ENCODE measurements at places on chromosomes 5 and 9.

- H3K27ac ChIP-seq: no peak overlapping the region
- no peak for DNase-seq
- no peaks in the 10 kb centered on the region for H3K4me1 ChIP-seq
- H3K36me3 ChIP-seq: no peaks in the 10 kb centered on the region
- no peak overlapping the region for H3K4me3 ChIP-seq
Measured at GRCh38 chr9:14133394-14133793, 180.5 kb downstream of the NFIB start.

GRCh38 chr5:3694819-3695218 is 99.2 kb downstream of the IRX1 start:
- H3K4me3 ChIP-seq: no peak overlapping the region
- H3K4me1 ChIP-seq: no peaks in the 10 kb centered on the region
- DNase-seq: no peak
- no peak overlapping the region for H3K27ac ChIP-seq

GRCh38 chr5:32258424-32258823 is 54.3 kb downstream of the MTMR12 start:
- H3K4me3 ChIP-seq: no peak overlapping the region
- H3K27me3 ChIP-seq: no peaks in the 10 kb centered on the region
- H3K36me3 ChIP-seq: peaks cover 42% of the 10 kb centered on the region
- H3K27ac ChIP-seq: no peak overlapping the region
- H3K4me1 ChIP-seq: peaks cover 16% of the 10 kb centered on the region

DNA sequence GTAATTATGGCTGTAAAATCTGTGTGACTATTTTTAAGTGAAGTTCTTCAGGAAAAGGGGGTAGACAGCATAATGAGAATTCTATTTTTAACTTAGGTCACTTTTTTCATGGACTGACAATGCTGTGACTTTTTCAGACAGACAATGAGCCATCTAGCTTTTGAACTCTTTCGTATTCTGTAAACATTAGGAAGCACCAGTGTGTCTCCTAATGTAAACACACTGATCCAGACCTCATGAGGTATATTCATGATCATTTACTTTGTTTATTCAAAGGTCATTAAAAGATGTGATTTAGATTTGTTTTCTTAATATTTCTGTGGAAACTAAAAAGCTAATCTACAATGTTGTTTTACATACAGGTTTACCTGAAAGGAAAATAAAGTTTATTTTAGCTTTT is 352.6 kb downstream of the ADGRV1 start:
- H3K27ac ChIP-seq: no peak overlapping the region
- H3K36me3 ChIP-seq: no peaks in the 10 kb centered on the region

DNA sequence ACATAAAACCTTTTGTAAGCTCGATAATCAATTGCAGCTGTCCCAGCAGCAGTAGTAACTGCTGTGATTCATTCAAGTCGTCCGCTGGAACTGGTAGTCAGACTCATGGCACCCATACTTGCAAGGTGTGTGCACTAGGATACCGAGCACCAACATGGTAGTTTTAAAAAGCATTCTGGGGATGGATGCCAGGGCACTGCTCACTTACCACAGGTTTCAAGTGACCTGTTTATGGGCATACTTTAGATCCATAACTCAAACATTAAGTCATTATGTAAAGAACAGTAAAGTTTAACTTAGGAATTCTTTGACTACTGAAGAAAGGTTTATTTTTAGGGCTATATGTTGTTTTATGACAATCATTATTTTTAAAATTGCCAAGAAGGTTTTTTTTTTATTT is 2277.6 kb downstream of the MAT2B start:
- no peak overlapping the region for H3K4me3 ChIP-seq
- no peak overlapping the region for H3K27ac ChIP-seq
- no peaks in the 10 kb centered on the region for H3K27me3 ChIP-seq
- H3K36me3 ChIP-seq: no peaks in the 10 kb centered on the region

DNA sequence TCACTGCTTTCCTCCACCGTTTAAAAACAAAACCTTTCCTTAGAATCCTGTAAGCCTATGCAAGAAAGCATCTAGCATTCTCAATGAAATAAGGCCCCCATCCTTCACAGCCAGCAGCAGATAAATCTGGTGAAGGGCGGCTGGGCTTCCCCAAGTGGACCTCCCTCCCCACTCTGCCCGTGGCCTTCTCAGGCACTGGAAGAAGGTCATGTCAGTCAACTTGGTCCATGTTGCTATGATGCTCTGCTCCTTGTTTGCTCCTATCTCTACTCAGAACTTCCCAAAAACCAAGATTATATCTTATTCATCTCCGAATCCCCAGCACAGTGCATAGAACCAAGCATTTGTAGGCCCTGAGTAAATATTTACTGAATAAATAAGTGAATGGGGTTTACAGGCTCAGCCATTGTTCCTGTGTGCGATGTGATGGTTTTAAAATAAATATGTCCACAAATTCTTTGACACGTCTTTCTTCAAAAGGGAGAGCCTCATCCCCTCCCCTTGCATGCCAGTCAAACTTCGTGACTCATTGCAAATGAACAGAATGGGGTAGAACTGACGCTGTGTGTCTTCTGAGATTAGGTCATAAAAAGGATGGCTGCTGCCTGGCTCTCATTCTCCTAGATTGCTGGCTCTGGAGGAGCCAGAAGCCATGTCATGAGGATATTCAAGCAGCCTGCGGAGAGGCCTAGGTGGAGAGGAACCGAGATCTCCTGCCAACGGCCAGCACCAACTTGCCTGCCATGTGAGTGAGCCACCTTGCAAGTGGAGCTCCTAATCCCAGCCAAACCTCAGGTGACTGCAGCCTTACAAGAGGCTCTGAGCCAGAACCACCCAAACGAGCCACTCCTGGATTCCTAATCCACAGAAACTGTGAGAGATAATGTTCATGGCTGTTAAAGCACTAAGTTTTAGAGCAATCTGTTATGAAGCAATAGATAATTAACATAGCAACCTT is 70.5 kb downstream of the MED27 start:
- no peak overlapping the region for H3K4me3 ChIP-seq
- H3K36me3 ChIP-seq: peaks cover 38% of the 10 kb centered on the region
- H3K4me1 ChIP-seq: peaks cover 39% of the 10 kb centered on the region
- H3K27me3 ChIP-seq: no peaks in the 10 kb centered on the region
- no peak for DNase-seq
